ENCODE measurements at places on chromosomes 12 and 14. TPM values are rescaled to one million over a fixed set of nuclear protein-coding genes. Genes with fewer than 3 reads are reported as not detected.

The CHFR gene
- 36.8 TPM for total RNA-seq

DNA sequence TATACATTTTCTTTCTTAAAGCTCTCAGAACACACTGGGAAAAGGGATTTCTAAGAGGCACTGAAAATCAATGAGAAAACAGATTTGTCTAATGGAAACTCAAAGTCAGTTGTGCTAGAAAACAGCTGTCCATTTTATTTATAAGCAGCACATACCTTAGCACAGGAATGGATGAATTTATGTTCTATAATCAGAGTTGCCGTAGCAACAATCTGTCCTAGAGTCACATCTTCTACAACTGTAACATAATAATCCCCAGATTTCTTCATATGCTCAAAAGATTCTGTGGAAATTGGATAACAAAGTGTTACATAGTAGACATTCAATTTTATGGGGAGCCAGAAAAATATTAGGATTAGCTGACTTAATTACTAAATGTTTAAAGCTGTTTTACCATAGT is 9.8 kb downstream of the GNPNAT1 start:
- H3K36me3 ChIP-seq: peaks cover 5% of the 10 kb centered on the region
- H3K4me1 ChIP-seq: no peaks in the 10 kb centered on the region
- no peaks in the 10 kb centered on the region for H3K27me3 ChIP-seq
- DNase-seq: no peak

- H3K27ac ChIP-seq: no peak overlapping the region
- no peaks in the 10 kb centered on the region for H3K27me3 ChIP-seq
- no peak for DNase-seq
- no peak overlapping the region for H3K4me3 ChIP-seq
These were observed 16.3 kb upstream of the IRF2BPL start for GRCh38 chr14:77044783-77045237.

DNA sequence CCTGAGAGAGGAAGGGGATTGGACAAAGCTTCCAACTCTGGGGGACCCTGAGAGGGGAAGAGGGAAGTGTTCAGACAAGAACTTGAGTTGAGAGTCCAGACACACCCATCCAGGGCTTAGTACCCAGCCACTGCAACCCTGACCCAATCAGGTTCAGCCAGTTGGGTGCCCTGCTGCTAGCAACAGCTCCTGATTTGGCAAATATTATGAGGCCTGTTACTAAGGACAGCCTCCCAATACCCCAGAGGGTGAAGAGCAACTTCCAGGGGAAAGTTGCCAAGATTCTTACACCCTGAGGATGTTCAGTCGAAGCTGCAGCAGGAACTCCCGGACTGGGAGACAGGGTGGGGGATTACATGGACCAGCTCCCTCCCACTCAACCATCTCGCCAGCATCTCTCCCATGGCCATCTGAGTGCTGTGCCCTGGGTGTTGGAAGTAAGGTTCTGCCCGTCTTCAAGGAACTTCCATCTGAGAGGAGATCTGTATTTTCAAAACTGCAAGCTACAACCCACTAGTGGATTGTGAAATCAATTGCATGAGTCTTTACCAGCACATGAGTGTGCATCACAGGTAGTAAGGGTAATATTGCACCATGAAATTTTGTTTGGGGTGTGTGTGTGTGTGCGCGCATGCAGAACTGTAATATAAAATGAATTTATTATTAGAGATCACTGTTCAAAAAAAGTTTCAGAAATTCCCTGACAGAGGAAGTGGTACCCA is 11.5 kb upstream of the KRT78 start:
- no peaks in the 10 kb centered on the region for H3K4me1 ChIP-seq
- no peaks in the 10 kb centered on the region for H3K27me3 ChIP-seq
- no peaks in the 10 kb centered on the region for H3K36me3 ChIP-seq
- DNase-seq: no peak
- H3K27ac ChIP-seq: no peak overlapping the region

- no peak for DNase-seq
- H3K4me3 ChIP-seq: no peak overlapping the region
- H3K27ac ChIP-seq: no peak overlapping the region
- H3K27me3 ChIP-seq: no peaks in the 10 kb centered on the region
- H3K4me1 ChIP-seq: peaks cover 10% of the 10 kb centered on the region
- no peaks in the 10 kb centered on the region for H3K36me3 ChIP-seq
These were observed 33.2 kb upstream of the SFSWAP start for GRCh38 chr12:131677699-131678098.

GRCh38 chr12:69738351-69739286 is at the start of gene RAB3IP:
TSS of gene RAB3IP (plus strand) at chr12:69738860. CDS start at chr12:69755409, 16,549 bp downstream.
- peak within 1 kb of the TSS; percentile 75 for H3K27ac ChIP-seq
- DNase-seq: peak; percentile 97
- peaks cover 26% of the 10 kb centered on the region for H3K4me1 ChIP-seq
- H3K27me3 ChIP-seq: peaks cover 10% of the 10 kb centered on the region

The FGD6 gene
- total RNA-seq: 1.1 TPM

DNA sequence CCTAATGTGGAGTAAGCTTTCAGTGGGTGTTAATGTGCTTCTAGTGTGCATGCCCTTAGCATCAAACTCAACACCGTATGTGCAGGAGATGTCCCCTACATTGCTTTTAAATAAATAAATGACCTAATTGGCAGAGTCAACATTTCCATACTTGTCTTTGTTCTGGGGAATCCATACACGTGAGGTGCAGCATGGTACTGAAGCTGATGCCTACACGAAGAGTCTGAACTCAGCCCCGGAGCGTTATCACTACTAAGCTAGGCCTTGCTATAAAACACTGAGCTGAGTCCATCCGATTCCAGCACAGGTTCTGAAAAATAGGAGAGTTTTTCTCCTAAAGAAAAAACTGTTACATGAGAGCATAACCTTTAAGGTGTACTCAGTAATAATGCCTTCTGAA is 125.0 kb upstream of the DYRK2 start:
- H3K4me1 ChIP-seq: no peaks in the 10 kb centered on the region
- DNase-seq: no peak
- H3K27ac ChIP-seq: no peak overlapping the region
- H3K27me3 ChIP-seq: no peaks in the 10 kb centered on the region
